Immature natural killer cell (primary cell): ENCODE measurements at places on chromosomes 16 and 17.

GRCh38 chr17:6496640-6497441 lies 52.6 kb downstream of the PIMREG start:
- no peak overlapping the region for H3K27ac ChIP-seq
- H3K36me3 ChIP-seq: no peaks in the 10 kb centered on the region
- H3K27me3 ChIP-seq: peaks cover 3% of the 10 kb centered on the region
- peaks cover 9% of the 10 kb centered on the region for H3K4me1 ChIP-seq
- no peak overlapping the region for H3K4me3 ChIP-seq

DNA sequence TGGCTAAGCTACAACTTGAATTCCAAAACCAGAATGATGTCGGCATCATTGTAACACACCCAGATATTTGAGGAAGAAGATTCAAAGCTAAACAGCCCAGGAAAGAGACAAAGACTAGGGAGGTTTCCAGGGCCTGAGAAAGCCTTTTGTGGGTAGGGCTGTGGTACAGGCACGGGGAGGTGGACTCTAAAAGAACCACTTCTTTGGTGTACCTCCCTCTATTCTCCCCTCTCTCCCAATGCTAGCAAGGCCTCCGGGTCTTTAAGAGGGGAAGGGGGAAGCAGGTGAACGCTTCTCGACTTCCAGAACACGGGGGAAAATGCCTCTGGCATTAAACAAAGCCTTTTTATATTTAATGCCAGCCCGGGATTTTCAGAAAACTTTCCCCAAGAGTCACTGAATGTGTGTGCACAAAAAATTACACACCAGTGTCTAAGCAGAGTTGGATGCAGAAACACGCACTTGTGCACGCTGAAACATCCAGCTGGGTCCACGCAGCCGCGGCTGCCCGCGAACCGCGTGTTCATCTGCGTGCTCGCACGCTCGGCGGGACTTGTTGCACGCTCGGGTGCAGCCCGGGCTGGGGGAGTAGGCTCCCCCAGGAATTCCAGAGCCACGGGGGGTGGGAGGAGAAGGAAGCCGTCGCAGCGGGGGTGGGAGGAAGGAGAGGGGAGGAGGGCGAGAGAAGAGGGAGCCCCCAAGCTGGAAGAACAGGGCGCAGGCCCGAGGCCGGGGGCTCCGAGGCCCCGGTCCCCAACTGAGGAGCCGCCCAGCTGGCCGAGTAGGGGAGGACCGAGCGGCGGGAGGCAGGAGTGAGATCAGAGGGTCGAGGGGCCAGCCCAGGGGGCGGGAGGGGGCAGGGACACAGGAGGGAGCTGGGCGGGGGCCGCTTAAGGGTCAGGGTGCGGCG lies 20.1 kb upstream of the ZNF423 start:
- no peak overlapping the region for H3K4me3 ChIP-seq
- peaks cover 4% of the 10 kb centered on the region for H3K27me3 ChIP-seq
- no peak for DNase-seq
- no peak overlapping the region for H3K27ac ChIP-seq

- H3K27me3 ChIP-seq: no peaks in the 10 kb centered on the region
- no peak overlapping the region for H3K4me3 ChIP-seq
- no peak overlapping the region for H3K27ac ChIP-seq
- H3K4me1 ChIP-seq: no peaks in the 10 kb centered on the region
- H3K36me3 ChIP-seq: peaks cover 11% of the 10 kb centered on the region
Measured at GRCh38 chr17:12996357-12996756, 21.5 kb downstream of the ELAC2 start.

GRCh38 chr17:78697554-78698343 lies 84.3 kb downstream of the CYTH1 start:
- peaks cover 11% of the 10 kb centered on the region for H3K27me3 ChIP-seq
- peak overlapping the region; percentile 70 for H3K27ac ChIP-seq
- H3K4me3 ChIP-seq: no peak overlapping the region
- no peak for DNase-seq

- H3K27me3 ChIP-seq: peaks cover 12% of the 10 kb centered on the region
- no peak for DNase-seq
- peak overlapping the region; percentile 38 for H3K4me3 ChIP-seq
Measured at GRCh38 chr16:86956437-86956836, 360.8 kb downstream of the C16orf95 start.
